ENCODE measurements at places on chromosomes 1 and 21. TPM values are rescaled to one million over a fixed set of nuclear protein-coding genes. Genes with fewer than 3 reads are reported as not detected.

DNA sequence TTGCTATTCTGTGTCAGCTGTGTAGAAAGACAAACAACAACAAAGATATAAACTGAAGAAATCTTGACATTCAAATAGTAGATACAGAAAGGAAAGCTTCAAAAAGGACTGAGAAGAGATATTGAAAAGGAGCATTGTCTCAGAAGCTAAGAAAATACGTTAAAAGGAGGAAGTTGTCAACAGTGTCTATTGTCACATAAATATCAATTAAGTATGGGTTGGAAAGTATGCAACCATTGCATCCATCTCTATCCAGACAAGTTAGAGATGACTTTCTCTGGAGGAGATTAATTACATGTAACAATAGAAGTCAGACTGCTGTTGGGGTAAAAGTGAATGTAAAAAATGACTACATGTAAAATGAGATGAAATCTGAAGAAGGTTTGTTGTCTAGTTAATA is 29.7 kb upstream of the BRINP3 start:
- no peaks in the 10 kb centered on the region for H3K4me1 ChIP-seq
- no peaks in the 10 kb centered on the region for H3K36me3 ChIP-seq
- H3K27ac ChIP-seq: no peak overlapping the region
- no peak for DNase-seq

DNA sequence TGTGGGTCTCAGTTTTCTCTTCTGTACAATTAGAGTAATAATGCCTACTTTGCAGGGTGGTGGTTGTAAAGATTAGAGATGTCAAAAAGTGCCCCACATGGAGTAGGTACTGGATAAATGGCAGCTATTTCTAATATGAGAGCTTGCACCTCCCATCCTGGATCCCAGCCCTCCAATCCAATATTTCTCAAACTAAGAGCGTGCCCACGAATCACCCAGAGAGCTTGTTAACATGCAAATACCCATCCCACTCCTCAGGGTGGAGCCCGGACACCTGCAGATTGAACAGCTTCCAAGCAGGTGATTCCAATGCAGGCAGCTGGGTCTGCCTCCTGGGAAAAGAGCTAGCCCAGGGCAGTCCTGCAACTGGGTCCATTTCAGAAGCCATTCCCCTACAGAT is 33.0 kb downstream of the LRRN2 start:
- H3K4me1 ChIP-seq: peaks cover 1% of the 10 kb centered on the region
- no peaks in the 10 kb centered on the region for H3K36me3 ChIP-seq
- peaks cover 29% of the 10 kb centered on the region for H3K27me3 ChIP-seq
- DNase-seq: no peak
- no peak overlapping the region for H3K4me3 ChIP-seq
- H3K27ac ChIP-seq: no peak overlapping the region

- no peak overlapping the region for H3K4me3 ChIP-seq
- no peak overlapping the region for H3K27ac ChIP-seq
- H3K36me3 ChIP-seq: no peaks in the 10 kb centered on the region
- no peaks in the 10 kb centered on the region for H3K27me3 ChIP-seq
- peaks cover 32% of the 10 kb centered on the region for H3K4me1 ChIP-seq
These were observed 864.0 kb downstream of the PLA2G4A start for GRCh38 chr1:187692799-187693198.

SAMD13 gene
- 0.45 TPM for total RNA-seq

SAMSN1 gene
- not detected for total RNA-seq

DNA sequence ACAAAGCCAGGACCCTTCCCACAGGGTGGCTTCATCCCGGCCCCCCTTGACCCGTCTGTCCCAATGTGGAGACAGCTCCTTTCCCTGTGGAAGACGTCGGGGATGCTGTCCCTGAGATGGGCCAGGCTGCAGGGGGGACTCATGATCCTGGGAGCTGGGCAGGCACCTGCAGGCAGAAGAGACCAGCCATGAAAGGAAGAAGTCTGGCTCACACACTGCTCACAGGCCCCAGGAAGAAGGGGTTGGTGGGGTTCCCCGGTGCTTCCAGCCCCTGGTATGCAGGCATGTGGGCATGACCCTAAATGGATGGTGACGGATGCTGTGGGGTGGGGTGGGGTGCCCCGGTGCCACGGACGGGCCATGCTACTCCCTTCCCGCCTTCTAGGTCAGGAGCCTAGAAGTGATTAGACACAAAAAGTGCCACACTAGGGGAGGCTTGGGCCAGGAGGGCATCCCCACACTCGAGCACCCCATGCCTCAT is 8.3 kb downstream of the ACTRT2 start:
- H3K27me3 ChIP-seq: peaks cover 3% of the 10 kb centered on the region
- H3K4me1 ChIP-seq: no peaks in the 10 kb centered on the region
- DNase-seq: no peak
- H3K27ac ChIP-seq: no peak overlapping the region
- no peak overlapping the region for H3K4me3 ChIP-seq

ATP1A2 gene
- total RNA-seq: not detected
